ENCODE measurements at places on chromosomes 4 and X.

- peak; percentile 50 for DNase-seq
These were observed 792 bp downstream of the PPID start for GRCh38 chr4:158722291-158722916.

GRCh38 chr4:102230194-102230593 is 115.1 kb downstream of the SLC39A8 start:
- DNase-seq: no peak

DNA sequence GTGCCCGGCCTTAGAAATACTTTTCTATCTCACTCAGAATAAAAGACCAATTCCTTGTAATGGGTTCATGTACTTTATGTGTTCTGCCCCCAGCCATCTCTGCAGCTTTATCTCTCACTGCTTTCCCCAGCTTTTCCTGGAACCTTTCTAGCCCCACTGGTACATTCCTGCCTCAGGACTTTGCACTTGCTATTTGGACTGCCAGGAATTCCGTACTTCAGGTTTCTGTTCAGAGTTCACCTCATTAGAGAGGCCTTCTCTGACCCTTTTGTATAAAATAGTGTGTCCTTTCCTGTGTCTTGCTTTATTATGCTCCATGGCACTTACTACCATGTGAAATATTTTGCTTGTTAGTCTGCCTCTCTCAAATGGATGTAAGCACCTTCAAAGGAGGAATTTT is 112.5 kb downstream of the PDLIM5 start:
- no peak for DNase-seq

DNA sequence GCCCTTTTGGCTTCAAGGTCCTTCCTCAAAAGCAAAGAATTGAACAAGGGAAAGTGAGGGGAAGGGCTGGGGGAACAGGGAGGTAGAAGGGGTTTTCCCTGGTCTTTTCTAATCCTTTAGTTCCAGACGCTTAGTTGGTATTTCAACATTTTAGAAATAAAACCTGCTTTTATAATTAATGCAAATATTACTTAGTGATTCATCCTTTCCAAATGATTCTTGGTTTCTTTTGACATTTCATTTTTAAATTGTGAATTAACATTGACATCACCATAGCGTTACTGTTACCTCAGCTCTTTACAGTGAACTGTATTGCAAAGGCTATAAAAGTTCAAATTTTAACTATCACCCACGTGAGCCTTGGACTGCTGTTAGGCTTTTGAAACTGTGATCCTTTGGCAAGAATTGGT is 20.9 kb downstream of the NFKB1 start:
- DNase-seq: no peak

GRCh38 chrX:124504111-124504983 is 158.0 kb downstream of the SH2D1A start:
- DNase-seq: no peak

DNA sequence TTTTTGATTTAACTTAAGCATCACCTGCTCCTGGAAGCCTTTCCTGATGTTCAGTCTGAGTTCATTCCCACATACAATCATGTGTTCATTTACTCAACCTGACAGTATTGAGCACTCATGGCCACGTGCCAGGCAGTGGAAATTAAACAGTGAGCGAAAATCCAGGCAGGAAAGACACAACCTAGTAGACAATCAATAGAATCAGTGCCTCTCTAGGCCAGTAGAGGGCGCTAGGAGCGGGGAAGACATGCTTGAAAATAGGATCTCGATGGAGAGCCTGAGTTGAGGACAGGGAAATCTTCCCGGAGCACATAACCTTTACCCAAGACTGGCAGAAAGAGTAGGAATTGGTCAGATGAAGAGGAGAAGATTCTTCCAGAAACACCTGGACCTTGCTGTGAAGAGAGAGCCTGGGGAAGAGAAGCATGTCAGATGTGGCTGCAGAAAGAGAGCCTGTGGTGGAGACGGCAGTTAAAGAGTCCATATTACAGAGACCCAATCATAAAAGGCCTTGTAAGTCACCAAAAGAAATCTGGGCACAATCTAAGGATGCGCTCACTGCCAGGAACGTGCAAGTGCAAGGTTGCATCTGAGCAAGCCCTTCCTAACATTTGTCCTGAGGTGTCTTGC is 103.5 kb downstream of the LDB2 start:
- peak; percentile 33 for DNase-seq

- DNase-seq: peak; percentile 32
These were observed 1744.4 kb upstream of the ADGRL3 start for GRCh38 chr4:59455751-59456150.

- no peak for DNase-seq
These were observed 22.7 kb downstream of the POU4F2 start for GRCh38 chr4:146661367-146661766.

DNA sequence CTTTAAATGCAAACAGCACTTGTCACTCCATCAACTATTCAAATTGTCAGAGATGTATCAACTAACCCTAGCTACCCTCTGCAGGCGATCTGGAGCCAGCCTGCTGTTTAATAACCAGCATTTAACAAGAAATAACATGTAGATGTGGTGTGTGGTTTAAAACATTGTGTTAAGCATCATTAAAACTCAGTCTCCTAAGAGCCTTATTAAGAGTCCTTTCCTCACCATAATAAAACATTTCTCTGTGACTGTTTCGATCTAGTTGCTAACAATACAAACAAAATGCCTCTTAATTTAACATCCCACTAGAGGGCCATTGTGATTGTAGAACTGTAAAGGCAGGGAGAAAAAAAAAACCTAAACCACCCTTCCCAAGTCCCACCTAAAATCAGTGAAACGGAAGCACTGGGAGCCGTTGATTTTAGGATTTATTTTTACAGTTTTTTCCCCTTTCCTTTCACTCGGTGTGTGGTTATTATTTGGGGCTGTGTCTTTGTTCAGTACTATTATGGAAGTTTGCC is 708.6 kb downstream of the C4orf33 start:
- DNase-seq: no peak

- no peak for DNase-seq
These were observed 40.6 kb upstream of the SORCS2 start for GRCh38 chr4:7151668-7152227.

DNA sequence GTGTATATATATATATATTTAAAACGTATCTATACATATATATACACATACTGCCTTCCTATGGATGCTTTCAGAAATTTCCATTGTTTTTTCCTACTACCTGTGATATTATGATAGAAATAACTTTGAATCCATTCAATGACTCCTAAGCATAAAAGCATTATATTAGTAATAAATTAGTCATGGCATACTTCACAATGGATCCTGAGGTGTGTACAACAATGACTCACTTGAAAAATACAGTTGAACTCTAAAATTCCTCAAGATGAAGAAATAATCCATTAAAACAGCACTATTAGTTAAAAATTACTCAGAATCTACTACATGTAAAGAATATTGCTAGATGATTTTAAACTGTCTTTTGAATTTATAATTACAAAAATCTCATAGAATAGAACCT is 201.1 kb downstream of the STPG2 start:
- peak; percentile 89 for DNase-seq

DNA sequence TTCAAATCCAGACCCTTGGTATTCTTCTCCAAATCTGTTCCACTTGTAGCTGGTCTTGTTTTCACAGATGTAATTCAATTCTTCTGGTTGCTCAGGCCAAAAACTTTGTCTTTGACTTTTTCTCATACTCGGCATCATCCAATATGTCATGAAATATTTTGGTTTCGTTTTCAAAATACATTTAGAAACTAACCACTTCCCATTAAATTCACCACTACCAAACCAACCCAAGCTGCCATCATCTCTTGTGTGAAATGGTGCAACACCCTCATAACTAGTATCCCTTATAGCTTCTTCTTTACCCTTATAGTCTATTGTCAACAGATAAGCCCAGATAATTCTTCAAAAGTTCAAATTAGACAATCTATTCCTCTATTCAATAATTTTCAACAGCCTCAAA is 192.1 kb downstream of the PRR32 start:
- DNase-seq: no peak

DNA sequence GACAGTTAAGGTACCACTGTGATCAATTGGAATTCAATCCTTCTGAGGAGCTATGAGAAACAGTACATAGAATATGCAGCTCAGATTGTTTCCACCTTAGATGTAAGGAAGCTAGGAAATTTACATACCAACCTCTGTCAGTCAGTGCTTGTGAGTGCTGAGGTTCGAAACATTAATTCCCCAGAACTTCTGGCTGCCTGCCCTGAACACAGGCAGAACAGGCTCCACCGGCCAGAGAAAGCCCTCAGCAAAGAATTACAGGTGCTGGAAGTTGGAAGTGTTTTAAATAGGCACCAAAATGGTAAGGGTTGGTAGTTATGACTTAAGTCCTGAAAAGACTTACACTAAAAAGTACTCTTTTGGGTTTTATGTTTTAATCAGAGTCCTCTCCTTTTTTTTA is 651.8 kb downstream of the C4orf33 start:
- DNase-seq: peak; percentile 3

GRCh38 chr4:8218371-8219031 is 19.4 kb downstream of the SH3TC1 start:
- no peak for DNase-seq

DNA sequence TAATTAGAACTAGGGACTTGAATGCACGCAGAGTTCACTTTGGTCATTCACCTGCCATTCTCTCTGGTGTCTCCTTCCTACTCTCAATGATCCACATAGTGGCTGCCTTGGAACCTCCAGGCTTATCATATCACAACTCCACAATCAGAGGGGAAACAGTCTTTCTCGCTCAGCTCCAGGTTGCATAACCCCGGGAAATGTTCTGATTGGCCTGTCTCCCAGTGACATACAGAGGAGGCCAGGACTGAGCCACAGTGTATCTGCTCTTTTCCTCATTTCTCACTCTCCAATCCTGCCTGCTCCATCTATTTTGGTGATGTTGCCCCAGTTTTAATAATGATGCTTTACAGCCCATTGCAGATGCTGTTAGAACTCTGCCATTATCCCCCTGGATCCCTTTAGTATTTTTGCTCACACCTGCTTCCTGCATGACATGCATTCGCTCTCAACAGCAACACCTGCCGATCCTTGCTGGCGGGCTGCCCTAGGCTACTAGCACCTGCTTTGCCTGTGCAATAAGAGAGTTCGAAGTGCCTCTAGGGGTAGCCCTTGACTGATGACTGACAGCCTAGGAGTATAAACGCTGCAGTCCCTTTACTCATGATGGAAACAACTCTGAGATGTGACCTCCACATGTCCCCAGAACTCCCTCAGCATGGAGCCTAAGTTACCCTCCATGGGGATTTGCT is 211.3 kb upstream of the RPS6KA3 start:
- no peak for DNase-seq

DNA sequence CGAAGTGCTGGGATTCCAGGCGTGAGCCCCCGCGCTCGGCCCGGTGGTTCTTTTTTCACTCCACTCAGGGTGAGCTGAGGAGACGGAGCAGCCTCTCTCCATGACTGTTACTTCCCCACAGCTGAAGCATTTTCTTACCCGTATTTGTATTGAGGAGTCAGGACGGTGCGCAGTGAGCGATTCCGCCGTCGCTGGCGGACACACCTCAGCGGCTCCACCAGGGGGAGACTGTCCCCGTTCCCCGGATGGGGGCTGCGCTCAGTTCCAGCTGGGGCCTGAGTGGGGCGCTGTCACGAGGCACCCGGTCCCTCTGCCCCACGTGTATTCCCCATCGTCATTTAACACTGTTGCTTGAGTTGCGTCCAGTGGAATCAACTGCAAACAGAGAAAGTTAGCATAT is 844.0 kb upstream of the FRG1 start:
- DNase-seq: no peak

DNA sequence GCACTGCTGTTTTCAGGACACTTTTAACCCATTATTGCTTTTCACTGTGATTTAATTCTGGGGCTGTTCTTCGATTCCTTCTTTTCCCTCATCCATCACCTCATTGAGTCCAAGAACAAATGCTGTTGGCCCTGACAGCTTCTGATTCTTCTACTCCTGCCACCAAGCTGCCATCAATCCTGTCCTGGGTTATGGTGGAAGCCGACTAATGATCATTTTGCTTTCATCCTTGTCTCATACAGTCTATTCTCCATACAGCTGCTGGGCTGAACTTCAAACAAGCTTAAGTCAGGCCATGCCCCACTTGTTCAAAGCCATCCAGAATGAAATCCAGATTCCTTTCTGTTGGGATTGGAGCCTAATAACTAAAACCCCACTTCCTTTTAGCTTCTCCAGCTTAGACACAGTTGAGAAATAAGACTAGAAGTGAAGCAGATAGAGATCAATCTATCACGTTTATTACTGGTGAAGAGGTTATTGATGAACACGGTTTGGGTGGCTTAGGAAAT is 161.9 kb downstream of the STK32B start:
- no peak for DNase-seq

DNA sequence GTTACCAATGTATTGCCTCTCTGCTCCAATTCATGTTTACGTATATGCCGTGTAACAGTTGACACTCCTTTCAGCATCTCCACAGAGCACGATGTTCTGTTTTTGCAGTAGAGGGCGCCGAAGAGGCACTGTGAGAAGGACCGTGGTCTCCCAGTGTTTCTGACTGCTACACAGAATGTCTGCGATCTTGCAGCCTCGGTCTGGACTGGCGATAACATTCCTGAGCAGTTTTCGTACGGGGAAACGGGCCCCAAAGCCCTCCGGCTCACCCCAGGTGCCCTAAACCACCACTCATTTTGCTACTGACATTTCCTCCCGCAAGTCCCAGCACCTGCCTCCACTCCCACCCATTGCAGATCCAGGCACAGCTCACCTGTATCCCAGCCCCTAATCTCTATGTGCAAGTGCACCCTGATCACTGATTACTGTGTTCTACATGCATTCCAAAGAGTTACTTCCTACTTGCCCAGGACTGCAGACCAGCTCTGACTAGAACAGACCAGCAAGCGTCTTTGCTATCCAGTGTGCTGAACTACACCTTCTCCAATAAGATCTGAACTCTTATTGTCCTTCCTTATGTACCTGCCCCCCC is 12.4 kb upstream of the NFXL1 start:
- DNase-seq: peak; percentile 62

- DNase-seq: no peak
These were observed 55.3 kb downstream of the CCDC158 start for GRCh38 chr4:76365636-76366035.

GRCh38 chr4:148893095-148893494 is 450.9 kb upstream of the NR3C2 start:
- peak; percentile 94 for DNase-seq

GRCh38 chr4:186132577-186133242 is 28.2 kb downstream of the FAM149A start:
- DNase-seq: peak; percentile 79

GRCh38 chr4:6225469-6225868 is 25.1 kb upstream of the JAKMIP1 start:
- DNase-seq: peak; percentile 8

DNA sequence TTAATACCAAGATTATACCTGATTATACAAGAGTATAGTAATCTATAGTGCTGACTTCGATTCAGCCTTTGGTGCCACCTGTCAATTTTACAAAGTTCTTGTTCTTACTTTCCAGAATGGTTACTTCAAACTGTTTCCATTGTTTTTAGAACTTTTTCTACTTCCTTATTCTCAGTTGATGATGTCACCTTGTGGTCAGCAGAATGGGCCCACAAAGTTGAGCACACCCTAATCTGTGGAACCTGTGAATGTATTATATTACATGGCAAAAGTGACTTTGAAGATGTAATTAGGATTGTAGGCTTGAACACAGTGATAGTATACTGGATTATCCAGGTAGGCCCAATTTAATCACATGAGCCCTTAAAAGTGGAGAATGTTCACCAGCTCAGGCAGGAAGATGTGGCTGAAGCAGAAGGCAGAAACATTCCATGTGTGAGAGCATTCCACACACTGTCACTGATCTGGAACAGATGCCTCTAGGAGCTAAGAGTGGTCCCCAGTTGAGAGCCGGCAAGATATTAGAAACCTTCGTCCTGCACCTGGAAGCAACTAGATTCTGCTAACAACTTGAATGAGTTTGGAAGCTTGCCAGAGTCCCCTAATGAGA is 6.3 kb upstream of the SGMS2 start:
- DNase-seq: peak; percentile 64
